ENCODE measurements at places on chromosomes 4 and X.

DNA sequence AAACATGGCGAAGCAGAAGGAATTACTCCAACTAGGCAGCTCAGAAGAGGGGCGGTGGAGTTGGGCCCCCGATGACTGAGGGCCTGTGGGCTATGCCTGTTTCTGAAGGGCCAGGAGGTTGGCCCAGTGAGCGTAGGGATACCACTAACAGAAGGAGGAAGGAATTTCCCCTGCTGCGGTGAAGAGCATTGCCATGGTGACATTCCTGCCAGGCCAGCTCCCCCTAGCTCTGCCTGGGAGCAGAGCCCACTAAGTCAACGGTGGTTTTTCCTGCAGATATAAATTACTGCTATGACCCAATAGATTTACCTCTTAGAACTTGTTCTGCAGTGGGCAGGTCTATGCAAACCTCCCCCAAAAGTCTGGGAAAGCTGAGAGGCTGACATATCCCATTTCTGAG, 28.9 kb upstream of the HMX1 start:
- no peak for DNase-seq

- no peak for DNase-seq
Observed at GRCh38 chrX:31266203-31267076, 194.6 kb upstream of the FTHL17 start.

GRCh38 chr4:138158746-138159297, 83.3 kb downstream of the SLC7A11 start:
- DNase-seq, result no peak

GRCh38 chrX:30643313-30643821, 9.9 kb upstream of the GK start:
- DNase-seq, result no peak

- no peak for DNase-seq
Observed at GRCh38 chrX:1502241-1502640, 34.7 kb downstream of the P2RY8 start.

GRCh38 chr4:85776579-85776978, 301.6 kb downstream of the ARHGAP24 start:
- DNase-seq, result no peak

- DNase-seq, result no peak
Observed at GRCh38 chr4:71268166-71268565, 70.7 kb upstream of the SLC4A4 start.

GRCh38 chr4:53924333-53925049, 139.9 kb downstream of the CHIC2 start:
- no peak for DNase-seq

- DNase-seq, result no peak
Observed at GRCh38 chr4:66681962-66682361, 863.3 kb downstream of the CENPC start.

DNA sequence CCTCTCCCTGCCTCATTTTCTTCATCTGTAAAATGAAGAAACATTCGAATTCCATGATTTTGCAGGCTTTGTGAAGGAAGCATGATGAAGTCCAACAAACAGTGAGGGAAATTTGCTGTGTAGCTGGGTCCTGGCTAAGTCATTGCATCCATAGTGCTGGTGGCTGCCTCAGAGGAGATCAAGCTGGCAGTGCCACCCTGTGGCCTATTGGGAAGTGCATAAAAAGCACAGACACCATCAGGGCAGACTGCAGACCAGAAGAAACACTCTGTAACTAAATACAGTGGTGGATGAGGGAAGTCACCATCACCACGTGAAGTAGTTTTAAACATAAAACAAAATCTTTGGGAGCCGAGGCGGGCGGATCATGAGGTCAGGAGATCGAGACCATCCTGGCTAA, 40.7 kb upstream of the DDX3X start:
- peak; percentile 7 for DNase-seq

DNA sequence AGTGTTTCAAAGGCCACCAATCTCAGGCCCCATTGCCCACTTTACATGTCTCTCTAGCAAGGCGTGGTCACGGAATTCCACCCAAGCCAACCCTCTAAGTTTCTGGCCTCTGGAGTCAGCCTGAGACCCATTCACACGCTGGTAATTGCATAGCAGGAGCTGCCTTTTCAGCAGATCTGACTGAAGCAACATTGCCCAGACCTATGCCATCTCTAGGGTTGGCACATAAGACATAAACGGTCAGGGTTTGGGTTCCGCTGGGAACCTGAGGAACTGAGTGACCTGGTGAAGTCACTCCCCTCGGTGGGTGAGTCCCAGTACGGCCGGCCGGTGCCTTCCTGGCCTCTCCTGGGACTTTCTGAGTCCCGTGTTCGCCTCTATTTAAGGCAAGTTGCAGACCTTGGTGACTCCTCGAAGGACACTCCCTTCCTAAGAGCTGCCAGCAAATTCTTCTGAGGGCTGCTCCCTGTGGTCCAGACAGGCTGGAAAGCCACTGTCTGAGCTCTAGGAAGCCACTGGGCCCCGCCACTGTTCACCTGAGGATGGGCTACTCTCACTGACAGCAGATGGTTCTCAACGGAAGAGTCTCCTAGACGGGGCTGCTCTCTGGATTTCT, 15.9 kb downstream of the CTAG1A start:
- DNase-seq, result no peak

DNA sequence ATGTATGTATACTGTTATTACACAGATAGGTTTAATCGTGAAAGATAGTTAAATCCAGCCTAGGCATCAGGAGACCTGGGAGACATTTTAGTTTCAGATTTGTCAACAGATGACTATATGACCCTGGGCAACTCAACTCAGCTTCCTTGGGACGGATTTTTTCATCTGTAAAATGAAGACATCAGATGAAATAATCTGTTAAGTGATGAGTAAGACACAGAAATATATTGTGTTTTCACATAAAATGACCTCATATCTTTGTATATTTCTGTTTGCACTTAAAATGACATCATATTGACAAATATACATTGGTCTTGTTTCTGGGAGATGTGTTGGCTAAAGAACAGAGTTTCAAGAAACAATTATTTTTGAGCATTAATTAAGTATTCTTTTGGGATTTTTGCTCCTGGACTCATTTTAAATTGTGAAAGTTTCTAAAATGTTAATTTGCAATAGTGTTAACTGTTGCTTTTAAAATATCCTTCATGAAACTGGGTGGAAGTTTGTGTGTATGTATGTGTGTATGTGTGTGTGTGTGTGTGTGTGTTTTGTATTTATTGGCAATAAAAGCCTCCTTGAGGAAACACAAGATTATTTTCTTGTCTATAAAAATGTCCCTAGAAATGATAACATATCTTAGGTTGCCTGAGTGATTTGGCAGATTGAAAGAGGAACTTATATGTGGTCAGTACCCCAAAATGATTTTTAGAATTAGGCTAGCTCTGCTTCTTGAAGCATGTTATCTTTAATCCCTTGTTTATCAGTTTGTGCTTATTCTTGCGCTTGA, 29.1 kb upstream of the MMAA start:
- no peak for DNase-seq

GRCh38 chr4:129364747-129365452, 268.9 kb downstream of the C4orf33 start:
- DNase-seq, result no peak

DNA sequence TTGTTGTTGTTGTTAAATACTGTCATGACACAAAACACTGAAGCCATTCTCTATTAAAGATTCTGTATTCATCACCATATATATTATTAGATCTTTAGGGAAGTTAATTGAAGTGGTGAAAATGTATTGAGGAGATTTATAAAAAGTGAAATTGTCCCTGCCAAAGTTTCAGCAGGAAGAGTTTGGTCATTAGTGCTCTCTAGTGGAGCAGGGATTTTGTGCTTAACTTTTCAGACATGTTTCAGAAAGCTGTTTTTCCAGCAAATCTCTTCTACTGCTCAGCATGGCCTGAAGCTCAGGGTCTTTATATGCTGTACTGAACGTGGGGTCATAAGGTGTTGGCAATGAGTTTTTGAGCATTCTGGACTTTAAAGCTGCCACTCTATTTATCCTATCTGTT, 36.7 kb upstream of the CXXC4 start:
- no peak for DNase-seq

- DNase-seq, result no peak
Observed at GRCh38 chr4:121219227-121219626, 55.1 kb upstream of the TNIP3 start.

DNA sequence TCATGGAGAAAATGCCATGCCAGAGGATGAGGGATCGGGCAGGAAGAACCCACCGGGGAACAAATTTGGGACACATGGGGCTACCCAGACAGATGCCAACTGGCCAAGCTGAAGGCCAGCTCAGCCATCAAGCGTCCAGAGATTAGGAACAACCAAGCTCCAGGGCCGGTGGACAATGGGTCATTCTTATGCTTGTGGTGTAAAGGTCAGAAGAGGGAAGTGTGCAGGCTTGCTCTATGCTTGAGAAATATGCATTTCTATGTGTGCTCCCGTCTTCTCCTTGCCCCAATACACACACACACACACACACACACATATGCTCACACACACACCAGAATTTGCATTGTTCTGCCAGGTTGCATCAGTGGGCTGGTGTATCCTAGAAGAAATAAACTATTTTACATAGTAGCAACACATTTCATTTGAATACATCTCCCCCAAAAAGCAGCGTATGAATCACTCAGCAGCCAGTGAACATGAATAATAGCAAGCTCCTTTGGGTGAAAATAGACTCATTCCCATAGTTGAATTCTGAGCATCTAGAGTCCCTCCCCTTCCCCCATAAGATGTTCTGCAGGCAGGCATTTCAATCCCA, 201.9 kb upstream of the PPARGC1A start:
- no peak for DNase-seq

All from hematopoietic multipotent progenitor cell treated with erythropoietin and hydrocortisone succinate and interleukin-3 and kit ligand, for 17 days (in vitro differentiated cells).